Posterior vena cava (tissue), 2 donors: ENCODE measurements at places on chromosomes 3 and 15. TPM values are rescaled to one million over a fixed set of nuclear protein-coding genes. Genes with fewer than 3 reads are reported as not detected.

PLA2G4E gene
- total RNA-seq = not detected

RASGRP1 gene
- 0.60 TPM for total RNA-seq

KIF7 gene
- 13.0 TPM for total RNA-seq

ANP32A gene
- 94.8 TPM for total RNA-seq

GTPBP8 gene
- total RNA-seq = 15.0 TPM

IL5RA gene
- total RNA-seq = 0.46 TPM

BTLA gene
- total RNA-seq = 0.38 TPM

UROC1 gene
- not detected for total RNA-seq

SLC6A1 gene
- total RNA-seq = 1.3 TPM

OCA2 gene
- total RNA-seq = 0.38 TPM

ZNF710 gene
- 11.6 TPM for total RNA-seq

ALPK3 gene
- total RNA-seq = 18.6 TPM

SENP7 gene
- total RNA-seq = 20.0 TPM

ZNF502 gene
- total RNA-seq = 5.8 TPM

PRICKLE2 gene
- 26.3 TPM for total RNA-seq

PLS1 gene
- total RNA-seq = 0.86 TPM

CAMP gene
- total RNA-seq = not detected

ATXN7 gene
- total RNA-seq = 25.5 TPM

GRCh38 chr3:160665231-160665630, 11.7 kb upstream of the ARL14 start:
- DNase-seq = no peak

- no peak for DNase-seq
These were observed 141.1 kb downstream of the DOCK3 start for GRCh38 chr3:50815844-50816243.

- no peak for DNase-seq
These were observed 49.5 kb downstream of the MYLK start for GRCh38 chr3:123834631-123835030.

GRCh38 chr15:67335534-67336222, 81.1 kb downstream of the IQCH start:
- DNase-seq = no peak

DNA sequence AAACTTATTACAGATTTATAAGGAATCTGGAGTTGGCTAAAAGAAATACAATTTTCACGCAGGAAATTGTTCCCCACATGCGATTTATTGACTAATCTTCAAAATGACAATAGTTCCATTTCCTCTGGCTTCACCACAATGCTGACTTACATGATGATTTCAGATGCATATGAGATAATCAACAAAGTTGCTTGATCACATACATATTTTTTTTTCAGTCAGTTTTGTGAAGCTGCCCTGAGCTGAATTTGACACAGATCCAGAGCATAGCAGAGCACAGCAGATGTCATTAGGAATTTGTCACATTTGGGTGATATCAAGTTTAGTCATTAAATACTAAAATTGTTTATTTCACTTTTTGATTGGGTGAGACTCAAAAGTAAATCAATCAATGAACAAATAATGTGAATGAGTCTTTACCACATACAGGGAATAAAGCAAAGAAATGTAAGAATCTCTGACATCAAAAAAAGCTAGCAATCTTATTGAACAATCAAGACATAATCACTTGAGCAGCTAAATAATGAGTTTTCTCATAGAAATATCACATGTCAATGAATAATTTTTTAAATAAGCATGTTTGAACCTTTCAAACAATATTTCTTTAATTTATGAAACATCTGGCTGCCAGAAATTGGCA, 18.3 kb downstream of the CPB1 start:
- no peak for DNase-seq

GRCh38 chr15:48609486-48609885, 36.0 kb downstream of the FBN1 start:
- no peak for DNase-seq

- DNase-seq = peak; percentile 82
These were observed 40.8 kb downstream of the KAT2B start for GRCh38 chr3:20080956-20081554.

- DNase-seq = no peak
These were observed 336.1 kb downstream of the FOXP1 start for GRCh38 chr3:71247221-71247957.

DNA sequence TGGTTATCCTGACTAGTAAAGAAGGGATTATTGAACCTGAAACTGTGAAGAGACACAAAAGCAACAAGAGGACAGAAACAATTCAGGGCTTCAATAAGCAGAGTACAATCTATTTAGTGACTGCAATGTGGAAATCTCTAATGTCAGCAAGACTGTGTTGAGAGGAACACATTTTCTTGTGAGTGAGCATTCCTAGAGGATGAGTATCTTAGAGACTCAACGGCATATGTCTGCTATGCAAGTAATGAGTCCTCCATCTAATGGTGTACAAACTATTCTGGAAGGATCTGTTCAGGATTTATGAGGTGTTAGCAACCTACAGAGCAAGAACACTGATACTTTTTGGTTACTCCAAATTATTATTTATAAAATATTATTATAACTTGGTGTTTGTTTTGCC, 226.5 kb upstream of the NDN start:
- no peak for DNase-seq

DNA sequence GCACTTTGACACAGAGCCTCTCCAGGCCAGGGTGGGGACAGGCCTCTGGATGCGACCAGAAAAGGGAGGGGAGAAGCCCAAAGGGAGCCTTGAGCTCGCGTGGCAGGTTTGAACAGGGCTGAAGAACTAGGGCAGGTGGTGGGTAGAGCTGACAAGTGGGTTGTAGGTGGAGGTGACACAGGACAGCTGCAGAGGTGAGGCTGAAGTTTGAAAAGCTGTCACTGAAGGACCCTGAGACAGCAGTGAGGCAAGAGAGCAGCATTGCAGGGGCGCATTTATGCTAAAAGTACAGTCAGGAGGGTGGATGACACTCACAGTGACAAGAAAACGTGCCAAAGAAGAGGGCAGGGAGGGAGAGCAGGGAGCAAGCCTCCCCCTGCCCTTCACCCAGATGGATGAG, 21.8 kb upstream of the EPB42 start:
- no peak for DNase-seq

- DNase-seq = no peak
These were observed 35.0 kb upstream of the ABHD17C start for GRCh38 chr15:80660119-80660518.

- DNase-seq = no peak
These were observed 7.3 kb downstream of the BCL6 start for GRCh38 chr3:187738071-187738330.

GRCh38 chr3:23202203-23202920, 765 bp upstream of the UBE2E2 start:
- DNase-seq = no peak

GRCh38 chr15:83066034-83066733, 868 bp downstream of the BTBD1 start:
- no peak for DNase-seq

- no peak for DNase-seq
These were observed 149.4 kb downstream of the MCTP2 start for GRCh38 chr15:94380798-94381197.

GRCh38 chr15:45231132-45231531, 20.9 kb upstream of the SLC28A2 start:
- DNase-seq = no peak

GRCh38 chr15:40763801-40764628, at the start of gene GCHFR:
TSS of gene GCHFR (plus strand) at chr15:40764068. CDS start at chr15:40764181, 113 bp downstream.
- peak; percentile 92 for DNase-seq

GRCh38 chr15:78714890-78715289, 73.9 kb upstream of the CHRNB4 start:
- no peak for DNase-seq

GRCh38 chr3:124520970-124521369, 209.3 kb upstream of the UMPS start:
- no peak for DNase-seq

- DNase-seq = no peak
These were observed 203.6 kb downstream of the WNT5A start for GRCh38 chr3:55283441-55283925.

- DNase-seq = no peak
These were observed 290.4 kb upstream of the STT3B start for GRCh38 chr3:31242026-31242960.

GRCh38 chr15:42584031-42584765, 8.8 kb downstream of the STARD9 start:
- DNase-seq = no peak

- DNase-seq = no peak
These were observed 86.1 kb downstream of the TJP1 start for GRCh38 chr15:29736012-29736743.

GRCh38 chr15:63611177-63611576, 14.0 kb downstream of the FBXL22 start:
- no peak for DNase-seq

DNA sequence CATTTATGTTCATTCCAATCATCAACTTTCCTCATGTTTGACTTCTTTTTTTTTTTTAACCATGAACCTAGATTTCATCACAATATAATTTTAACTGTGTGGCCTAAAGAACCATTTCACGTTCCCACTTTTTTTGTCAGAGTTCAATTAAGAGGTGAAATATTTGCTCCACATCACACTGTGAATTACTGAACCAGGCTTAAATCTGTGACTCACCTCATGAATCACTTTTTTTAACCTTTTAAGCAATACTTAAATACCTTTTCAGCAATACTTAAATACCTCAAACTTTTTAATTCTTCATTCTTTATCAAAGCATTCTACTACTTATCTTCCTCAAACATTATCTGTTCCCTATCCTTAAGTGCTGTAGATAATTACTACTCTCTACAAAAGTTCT, 137.6 kb downstream of the SI start:
- no peak for DNase-seq

DNA sequence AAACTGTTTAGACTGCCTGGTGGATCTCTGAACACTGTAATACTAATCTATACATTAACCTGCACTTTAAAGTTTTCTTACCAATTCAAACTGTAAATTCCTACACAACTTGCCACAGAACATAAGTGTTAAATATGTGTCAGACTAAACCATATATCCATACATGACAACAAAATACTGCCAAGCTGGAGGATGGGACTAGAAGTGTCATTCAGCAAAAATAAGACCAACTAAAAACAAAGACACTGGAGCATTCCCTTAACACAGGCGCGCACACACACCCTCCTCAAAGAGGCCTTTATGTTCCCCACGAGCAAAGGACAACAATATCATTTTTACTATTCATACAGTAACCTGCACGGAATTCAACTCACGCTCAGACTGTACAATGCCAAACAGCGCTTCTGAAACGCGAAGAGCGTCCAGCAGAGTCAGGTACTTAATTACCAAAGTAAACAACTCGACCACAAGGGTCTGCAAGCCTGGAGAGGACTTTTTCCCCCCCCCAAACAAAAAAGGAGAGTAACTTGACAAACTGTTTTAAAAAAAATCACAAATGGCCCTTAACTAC, 1.1 kb downstream of the DCUN1D1 start:
- DNase-seq = no peak

DNA sequence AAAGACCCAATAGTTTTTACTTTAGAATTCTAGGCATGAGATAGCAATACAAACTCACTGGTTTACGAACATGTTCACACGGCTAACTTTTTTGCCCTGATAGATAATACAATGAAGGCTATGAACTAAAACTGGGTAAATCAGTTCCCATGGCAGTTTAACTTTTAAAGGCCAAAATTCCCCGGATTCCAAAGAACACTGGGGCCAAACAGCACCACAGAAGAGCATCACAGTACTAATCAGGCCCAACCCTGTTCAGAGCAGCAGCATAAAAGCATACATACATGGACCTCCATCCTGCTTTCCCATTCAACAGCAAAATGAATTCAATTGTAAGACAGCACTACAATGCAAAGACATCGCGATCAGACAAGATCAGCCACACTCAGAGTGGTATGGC, 540.3 kb upstream of the CCDC54 start:
- DNase-seq = no peak

- no peak for DNase-seq
These were observed 69.3 kb downstream of the LRIG1 start for GRCh38 chr3:66431494-66431893.

- no peak for DNase-seq
These were observed 70.7 kb downstream of the TOP2B start for GRCh38 chr3:25594007-25594502.

DNA sequence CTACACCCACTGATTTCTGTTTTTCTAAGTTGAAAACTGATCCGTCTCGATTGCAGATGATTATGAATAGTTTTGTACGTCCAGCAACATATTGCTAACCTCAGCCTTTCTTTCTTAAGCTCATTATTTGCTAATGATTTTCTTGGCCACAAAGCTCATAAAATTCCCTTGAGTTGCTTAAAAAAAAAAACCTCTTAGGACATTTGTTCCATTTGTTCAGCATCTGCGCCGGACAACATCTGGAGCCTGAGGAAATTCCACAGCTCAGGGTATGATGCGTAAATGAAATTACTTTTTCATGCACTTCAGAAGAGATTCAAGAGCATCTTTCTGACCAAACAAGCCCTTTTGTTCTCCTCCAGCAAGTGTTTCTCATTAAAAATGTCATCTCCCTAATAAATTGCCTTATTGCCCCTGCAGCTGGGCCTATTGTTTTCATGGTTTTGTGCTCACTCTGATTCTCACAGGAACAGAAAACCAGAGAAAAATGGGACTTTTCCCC, 249.1 kb upstream of the MCTP2 start:
- no peak for DNase-seq
